Central memory CD8-positive, alpha-beta T cell (primary cell): ENCODE measurements at places on chromosomes 16 and 17.

DNA sequence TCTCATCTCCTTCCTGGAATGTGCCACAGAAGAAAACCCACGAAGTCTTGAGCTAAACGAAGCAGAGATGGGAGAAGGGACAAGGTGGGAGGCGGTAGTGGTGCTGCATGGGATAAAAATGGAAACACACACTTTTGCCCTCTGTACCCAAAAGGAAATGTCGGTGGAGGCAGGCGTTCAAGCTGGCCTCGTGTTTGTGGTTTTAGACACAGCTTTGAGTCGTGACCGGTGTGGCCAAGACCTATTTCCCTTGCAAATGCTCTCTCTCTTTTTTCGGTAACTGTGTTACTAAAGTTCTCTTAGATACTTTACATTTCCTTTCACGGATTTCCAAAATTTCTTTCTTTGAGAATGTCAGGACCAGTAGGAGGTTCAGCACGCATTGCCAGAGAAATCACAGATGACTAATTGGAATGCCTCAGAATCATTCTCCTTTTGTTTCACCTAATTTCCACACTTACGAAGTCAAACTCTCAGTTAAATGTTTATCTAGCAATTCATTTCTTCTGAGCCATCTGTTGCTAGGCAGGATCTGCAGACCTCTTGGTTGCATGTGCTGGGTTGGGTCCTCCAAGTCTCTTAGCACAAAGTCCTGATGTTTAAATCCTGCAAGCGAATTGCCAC, 412.3 kb downstream of the MAF start:
- no peak for DNase-seq

DNA sequence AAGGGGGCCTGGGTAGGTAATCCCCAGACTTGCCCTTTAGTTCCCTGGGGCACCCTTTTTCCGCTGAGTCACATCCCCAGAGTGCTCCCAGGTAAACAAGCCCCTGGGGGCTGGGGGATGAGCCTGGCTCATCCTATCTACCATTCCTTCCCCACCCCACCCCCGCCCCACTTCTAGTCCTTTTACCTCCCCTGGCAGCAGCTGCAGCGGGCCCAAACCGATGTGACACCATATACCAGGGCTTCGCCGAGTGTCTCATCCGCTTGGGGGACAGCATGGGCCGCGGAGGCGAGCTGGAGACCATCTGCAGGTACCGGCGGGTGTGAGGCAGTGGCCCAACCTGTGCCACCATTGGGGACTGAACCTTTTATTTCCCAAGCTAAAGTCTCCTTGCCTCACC, 860 bp downstream of the NRN1L start:
- no peak for DNase-seq

DNA sequence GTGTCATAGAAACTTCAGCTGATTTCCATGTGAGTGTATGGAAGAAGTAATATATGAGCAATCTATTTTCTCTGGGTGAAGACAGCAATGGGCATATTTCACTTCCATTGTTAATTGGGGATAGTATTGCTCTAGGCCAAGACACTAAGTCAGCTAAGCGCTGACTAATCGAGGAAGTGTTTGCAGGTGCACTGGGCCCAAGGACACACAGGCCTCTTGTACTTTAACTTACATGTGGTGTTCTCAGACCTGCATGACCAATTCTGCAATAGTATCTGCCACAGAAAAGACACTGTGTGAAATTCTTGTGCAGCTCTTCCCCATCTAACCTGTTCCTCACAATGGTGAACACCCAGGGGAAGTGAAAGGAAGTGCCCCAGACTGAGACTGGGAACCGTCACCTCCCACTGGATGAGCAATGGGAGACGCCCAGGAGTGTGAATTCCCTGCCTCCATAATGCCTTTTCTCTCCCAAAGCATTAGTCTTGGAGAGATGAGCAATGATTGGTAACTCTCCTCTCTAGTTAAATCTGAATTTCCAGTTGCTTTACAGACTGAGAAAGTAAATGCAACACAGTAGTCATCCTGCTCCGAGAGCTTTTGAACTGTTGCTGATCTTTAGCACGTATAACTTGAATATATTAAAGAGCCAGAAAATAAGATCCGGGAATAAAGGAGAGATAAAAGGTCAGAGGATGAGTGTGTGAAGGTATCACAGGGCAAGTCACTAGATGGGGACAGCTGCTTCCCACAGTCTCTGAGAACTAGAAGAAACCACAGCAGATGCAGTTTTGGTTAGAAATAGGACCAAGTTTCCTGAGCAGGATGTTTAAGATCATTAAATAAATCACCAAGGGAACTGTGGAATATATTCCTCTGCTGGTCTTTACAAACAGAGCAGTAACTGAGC, 82.6 kb downstream of the CDK5R1 start:
- DNase-seq: no peak

GRCh38 chr16:20218093-20218492, 109.2 kb downstream of the GP2 start:
- DNase-seq: no peak

DNA sequence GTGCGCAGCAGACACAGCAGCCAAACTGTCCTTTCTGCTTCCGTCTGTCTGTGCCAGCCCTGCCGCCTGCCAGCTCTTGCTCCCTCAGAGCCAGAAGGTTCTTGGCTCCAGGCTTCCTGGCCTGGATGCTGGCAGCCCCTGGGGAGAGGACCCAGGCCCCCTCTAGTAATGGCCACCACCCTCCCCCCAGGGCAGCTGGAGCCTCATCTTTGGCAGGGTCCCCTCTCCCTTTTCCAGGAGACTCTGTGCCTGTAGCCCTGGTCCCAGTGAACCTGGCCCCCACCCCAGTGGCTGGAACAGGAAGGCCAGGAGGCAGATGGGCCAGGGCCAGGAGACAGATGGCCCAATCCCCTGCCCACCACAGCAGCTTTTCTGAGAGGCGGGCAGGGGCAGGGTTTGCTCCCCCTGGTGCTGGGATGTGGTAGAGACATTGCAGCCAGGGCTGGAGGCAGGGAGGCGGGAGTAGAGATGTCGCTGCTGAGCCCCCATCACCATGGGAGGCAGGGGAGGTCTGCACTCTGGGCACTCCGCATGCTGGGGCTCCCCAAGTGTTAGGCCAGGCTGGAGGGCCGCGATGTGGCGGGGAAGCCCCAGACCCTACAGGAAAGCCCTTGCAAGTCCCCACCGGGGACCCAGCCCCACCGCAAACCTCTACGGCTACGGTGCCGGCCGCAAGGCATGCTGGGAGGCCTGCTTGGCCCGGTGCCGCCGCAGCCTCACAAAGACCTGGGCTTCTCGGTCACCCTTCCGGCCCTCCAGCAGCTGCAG, 16.7 kb downstream of the UNC13D start:
- DNase-seq: peak; percentile 29

- no peak for DNase-seq
Measured at GRCh38 chr17:44111777-44112176, 11.7 kb downstream of the HDAC5 start.

DNA sequence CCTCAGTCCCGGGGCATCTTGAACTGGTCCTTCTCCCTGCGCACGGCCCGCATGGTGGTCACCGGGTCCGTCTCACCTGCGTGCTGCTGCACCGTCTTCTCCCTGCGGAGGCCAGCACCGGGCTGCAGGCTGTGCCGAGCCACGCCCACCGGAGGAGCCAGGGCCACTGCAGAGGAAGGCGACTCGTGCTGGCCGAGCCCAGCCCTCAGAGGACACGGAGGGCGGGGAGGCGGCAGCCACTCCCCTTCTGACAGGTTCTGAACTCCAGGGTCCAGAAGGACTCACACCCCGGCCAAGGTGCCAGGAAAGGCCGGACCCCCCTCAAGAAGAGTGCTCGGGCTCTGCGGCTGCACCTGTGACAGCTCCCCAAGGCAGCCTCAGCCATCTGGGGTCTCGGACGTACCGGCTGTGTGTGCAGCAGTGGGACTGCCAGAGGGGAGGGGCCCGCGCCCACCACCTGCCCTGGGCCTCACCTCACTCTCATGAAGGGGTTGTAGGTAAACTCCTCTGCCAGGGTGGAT, 15.8 kb upstream of the IGFALS start:
- DNase-seq: no peak

DNA sequence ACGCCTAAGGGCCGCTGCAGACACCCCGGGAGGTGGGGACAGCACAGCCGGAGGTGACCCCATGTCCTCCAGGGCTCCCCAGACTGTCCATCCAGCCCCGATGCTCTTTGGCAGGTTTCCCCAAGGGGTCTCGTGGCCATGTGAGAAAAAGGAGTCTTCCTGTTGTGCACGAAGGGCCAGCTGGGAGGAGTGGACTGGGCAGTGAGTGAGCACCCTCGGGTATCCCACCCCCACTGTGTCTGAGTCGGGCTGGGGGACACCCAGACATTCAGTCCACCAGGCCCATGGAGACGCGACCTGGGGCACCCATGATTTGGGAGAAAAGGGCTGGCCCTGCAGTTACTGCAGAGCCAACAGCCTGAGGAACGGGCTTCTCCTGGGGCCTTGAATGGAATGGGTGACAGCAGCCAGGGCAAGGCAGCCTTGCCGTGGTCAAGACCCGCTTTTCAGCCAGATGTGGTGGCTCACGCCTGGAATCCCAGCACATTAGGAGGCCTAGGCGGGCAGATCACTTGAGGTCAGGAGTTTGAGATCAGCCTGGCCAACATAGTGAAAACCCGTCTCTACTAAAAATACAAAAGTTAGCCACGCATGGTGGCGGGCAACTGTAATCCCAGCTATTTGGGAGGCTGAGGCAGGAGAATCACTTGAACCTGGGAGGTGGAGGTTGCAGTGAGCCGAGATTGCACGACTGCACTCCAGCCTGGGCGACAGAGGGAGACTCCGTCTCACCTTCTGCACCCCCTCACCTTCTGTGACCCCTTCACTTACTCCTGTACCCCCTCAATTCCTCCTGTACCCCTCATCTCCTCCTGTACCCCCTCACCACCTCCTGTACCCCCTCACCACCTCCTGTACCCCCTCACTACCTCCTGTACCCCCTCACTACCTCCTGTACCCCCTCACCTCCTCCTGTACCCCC, 24.1 kb upstream of the CAPN15 start:
- no peak for DNase-seq

- DNase-seq: no peak
Measured at GRCh38 chr16:70800311-70800710, 647 bp downstream of the VAC14 start.

DNA sequence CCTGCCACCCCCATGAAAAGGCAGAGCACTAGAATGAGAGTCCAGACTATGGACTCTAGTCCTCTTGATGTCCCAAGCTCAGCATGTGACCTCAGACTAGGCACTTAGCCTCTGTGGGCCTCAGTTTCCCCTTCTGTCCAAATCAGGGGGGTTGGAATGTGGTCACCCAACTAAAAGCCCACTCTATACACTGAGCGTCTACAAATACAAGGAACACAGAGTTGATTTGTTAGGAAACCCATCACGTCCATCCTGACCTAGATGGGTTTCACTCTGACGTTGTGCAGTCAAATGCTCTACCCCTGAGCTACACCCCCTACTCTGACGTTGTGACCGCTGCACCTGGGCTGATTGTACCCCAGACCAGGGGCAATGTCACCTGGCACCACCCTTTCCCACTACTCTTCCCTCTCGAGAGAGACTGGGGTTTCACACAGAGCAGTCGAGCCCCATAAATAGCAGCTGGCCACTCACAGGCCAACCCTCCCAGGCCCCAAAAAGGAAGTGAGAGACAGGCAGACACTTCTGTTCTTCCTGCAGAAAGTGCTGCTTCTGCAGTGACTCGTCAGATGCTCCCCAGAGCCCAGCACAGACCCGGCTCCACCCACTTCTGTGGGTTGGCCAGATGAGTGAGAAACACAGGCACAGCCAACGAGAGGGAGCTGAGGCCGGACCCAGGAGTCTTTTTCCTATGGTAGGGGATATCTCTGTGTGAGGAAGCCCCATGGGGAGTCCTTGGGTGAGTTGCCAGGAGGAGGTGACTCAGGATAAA, 16.1 kb upstream of the TNFRSF13B start:
- no peak for DNase-seq

GRCh38 chr16:89171216-89172170, at the start of gene CDH15:
Gene CDH15 (plus strand): TSS chr16:89171748. CDS start chr16:89171832, 84 bp downstream.
- peak; percentile 78 for DNase-seq

GRCh38 chr16:10385725-10386516, at the start of gene ATF7IP2:
Gene ATF7IP2 (plus strand): TSS chr16:10386061. CDS start chr16:10430621, 44,560 bp downstream.
- DNase-seq: peak; percentile 69

GRCh38 chr17:78305801-78306200, 54.1 kb downstream of the SOCS3 start:
- no peak for DNase-seq

DNA sequence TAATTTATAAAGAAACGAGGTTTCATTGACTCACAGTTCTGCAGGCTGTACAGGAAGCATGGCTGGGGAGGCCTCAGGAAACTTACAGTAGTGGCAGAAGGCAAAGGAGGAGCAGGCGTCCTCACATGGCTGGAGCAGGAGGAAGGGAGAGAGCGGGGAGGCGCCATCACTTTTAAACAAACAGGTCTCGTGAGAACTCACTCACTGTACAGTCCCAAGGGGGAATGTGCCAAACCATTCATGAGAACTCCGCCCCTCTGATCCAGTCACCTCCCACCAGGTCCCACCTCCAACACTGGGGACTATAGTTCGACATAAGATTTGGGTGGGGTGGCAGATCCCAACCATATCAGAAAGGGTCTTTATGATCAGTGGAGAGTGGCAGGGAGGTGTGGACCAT, 392.4 kb upstream of the TNRC6C start:
- no peak for DNase-seq

GRCh38 chr17:48143629-48144028, 36.1 kb downstream of the SNX11 start:
- no peak for DNase-seq

- no peak for DNase-seq
Measured at GRCh38 chr17:62052765-62053338, 12.2 kb downstream of the MED13 start.

GRCh38 chr16:1343428-1344242, 8.0 kb downstream of the TSR3 start:
- DNase-seq: no peak

DNA sequence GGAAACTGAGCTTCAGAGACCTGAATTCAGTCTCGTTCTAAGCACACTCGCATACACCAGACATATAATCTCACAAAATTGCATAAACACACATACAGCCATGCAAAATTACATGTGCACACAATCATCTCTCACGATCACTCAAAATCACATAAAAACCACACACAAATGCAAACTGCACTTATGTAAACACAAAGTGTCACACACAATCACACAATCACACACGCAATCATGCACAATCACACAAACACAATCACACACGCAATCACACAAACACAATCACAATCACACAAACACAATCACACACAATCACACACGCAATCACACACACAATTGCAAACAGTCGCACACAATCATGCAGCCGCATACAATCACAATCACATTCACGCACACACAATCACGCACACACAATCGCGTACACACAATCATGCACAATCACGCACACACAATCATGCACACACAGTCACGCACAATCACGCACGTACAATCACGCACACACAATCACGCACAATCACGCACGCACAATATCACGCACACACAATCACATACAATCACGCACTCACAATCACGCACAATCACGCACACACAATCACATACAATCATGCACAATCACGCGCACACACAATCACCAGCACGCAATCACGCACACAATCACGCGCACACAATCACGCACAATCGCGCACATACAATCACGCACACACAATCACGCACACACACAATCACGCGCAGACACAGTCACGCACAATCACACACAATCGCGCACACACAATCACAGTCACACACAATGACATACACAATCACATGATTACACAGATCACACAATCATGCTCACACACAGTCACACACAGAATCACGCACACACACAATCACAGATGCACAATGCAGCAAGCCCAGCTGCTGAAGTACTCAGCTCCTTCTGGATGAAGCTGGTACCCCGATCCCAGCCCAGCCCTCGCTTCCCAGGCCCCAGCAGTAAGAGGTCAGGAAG, 45.6 kb downstream of the ZDHHC7 start:
- DNase-seq: no peak

GRCh38 chr17:38355251-38355650, 3.6 kb downstream of the SOCS7 start:
- no peak for DNase-seq

GRCh38 chr17:45791935-45792334, 7.8 kb downstream of the CRHR1 start:
- no peak for DNase-seq
